ENCODE measurements at places on chromosomes 3 and 15.

- DNase-seq: no peak
Observed at GRCh38 chr3:1091286-1091685, 1.5 kb upstream of the CNTN6 start.

DNA sequence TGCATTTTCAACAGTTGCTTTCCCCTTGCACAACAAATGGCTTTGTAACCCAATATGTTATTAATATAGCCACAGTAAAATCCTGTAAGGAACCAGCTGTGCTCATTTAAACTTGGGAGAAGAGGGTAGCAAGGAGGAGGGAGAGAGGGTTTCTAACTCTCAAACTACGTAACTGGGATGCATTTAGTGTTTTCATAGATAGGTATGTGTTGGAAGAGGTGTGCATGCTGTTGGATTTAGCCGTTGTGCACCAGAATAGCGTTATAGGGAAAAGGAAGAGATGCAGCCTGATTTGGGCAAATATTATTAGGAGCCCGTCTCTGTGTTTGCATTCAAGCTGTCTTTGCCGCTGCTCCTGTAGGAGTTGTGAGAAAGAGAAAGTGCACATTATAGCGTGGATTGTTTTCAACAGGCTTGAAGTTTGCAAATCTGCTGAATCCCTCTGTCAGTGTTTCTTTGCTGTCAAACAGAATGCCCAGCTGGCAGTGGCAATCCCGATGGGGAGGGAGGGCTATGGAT, 39.4 kb downstream of the ARPP21 start:
- no peak for DNase-seq

GRCh38 chr15:53447053-53447574, 312.3 kb downstream of the WDR72 start:
- DNase-seq: no peak

GRCh38 chr3:100072326-100073048, 41.8 kb downstream of the FILIP1L start:
- DNase-seq: no peak

- DNase-seq: no peak
Observed at GRCh38 chr3:51974277-51974962, 444 bp upstream of the ABHD14A start.

GRCh38 chr3:171195686-171196085, 169.2 kb upstream of the SLC2A2 start:
- DNase-seq: no peak

- DNase-seq: peak; percentile 81
Observed at GRCh38 chr3:50388016-50388719, 28.8 kb upstream of the TMEM115 start.

DNA sequence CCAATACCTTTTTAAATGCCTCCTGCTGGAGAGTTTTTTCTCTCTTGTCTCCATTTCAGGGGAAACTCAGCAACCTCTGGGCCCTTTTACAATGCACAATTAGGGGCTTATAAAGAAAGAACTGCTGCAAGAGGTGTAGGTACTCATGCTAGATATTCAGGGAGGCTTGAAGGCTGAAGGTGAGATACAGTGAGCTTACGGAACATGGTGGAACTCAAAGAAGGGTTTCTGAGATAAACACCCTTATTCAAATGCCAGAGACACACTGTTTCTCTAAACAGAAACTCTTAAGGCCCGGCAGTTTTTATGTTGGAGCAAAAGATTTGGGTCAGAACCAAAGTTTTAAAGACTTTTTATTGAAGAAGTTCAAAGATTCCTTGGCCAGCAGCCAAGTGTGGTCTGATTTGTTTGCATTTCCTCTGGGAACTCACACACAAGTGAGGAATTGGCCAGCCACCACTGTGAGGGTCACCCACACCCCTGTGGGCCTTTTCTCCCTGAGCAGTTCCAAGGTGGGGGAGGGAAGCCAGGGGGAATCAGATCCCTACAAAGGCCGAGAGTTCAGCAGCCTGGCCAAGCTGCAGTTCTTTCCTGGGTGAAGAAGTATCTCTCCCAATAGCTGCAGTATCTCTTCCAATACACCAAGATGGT, 47.8 kb downstream of the TNFAIP8L3 start:
- no peak for DNase-seq

DNA sequence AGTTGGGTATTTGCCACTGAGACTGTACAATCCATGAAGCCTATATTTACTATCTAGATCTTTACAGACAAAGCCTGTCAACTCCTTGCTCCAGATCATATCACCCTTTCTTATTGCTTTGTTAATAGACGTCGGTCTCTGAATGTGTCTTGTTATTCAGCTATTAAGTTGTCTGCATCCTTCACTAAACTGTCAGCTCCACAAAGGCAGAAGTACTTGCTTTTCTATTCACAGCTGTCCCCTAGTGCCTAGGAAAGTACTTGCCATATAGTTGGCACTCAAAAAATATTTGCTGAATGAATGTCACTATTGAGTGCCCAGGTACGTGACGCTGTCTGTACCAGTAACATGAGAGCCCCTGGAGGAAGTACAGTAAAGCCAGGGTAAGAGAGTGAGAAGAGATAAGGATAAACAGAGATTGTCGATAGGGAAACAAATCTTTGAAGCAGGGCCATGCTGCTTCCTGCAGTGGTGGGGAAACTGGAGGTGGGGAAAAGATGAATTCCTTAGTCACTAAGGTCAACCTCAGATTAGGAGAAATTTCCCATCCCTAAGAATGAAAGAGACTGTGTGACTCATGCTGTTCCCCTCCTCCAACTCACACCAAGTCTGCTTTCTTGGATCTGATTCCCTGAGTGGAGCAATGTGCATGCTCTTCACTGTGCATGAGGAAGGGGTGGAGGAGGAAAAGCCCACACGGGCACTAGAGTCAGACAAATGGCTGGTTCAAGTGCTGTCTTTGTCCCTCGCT, 36.3 kb downstream of the PRICKLE2 start:
- no peak for DNase-seq

GRCh38 chr3:17466028-17466427, 276.4 kb downstream of the TBC1D5 start:
- no peak for DNase-seq

GRCh38 chr3:187017511-187018230, 87.3 kb downstream of the ST6GAL1 start:
- no peak for DNase-seq

DNA sequence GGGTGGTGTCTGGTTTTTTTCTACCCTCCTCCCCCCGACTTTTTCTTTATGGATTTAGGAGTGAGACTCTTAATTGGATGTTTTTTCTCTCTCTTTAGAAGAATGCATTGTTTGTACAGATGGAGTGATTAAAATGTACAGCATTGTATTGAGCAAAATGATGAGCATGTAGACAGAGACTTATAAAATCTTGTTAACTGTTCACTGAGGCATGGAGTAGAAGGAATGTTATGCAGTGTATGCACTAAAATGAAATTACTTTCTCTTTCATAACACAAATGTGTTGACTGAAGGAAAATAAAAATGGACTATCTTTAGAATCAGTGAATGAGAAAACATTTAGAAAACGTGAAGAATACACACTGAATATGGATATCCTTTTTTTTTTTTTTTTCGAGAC, 39.8 kb downstream of the ZFAND6 start:
- no peak for DNase-seq

GRCh38 chr3:58526515-58526957, 10.5 kb downstream of the ACOX2 start:
- DNase-seq: no peak

DNA sequence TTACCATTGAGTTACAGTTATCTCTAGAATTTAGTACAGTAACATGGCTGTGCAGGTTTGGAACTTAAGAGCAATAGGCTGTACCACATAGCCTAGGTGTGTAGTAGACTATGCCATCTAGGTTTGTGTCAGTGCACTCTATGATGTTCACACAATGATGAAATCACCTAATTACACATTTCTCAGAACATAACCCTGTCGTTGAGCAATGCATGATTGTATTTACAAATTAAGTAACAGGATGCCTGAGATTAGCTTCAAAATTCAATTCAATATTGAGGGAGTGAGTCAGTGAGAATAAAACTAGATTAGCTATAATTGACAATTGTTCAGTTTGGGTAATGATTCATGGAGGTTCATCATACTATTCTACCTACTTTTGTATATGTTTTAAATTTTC, 633.8 kb downstream of the IGSF11 start:
- no peak for DNase-seq

GRCh38 chr3:48716508-48716981, 476 bp downstream of the IP6K2 start:
- DNase-seq: no peak

- DNase-seq: no peak
Observed at GRCh38 chr3:59288951-59289350, 239.1 kb upstream of the CFAP20DC start.

GRCh38 chr3:181712553-181713279, 991 bp downstream of the SOX2 start:
- peak; percentile 48 for DNase-seq

DNA sequence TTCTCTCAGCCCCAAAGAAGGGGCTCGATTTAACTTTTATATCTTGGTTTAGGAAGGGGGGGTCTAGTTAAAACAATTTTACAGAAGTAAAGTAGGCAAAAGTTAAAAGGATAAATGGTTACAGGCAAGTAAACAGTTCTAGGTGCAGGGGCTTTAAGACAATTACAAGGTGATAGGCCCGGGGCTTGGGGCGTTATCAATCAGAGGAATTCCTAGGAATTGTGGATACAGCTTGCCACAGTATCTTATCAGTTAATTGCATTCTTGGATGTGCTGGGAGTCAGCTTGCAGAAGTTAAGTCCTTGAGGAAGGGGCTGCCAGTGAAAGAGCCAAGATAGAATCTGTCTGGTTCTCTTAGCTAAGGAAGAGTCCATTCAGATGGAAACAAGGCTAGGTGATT, 52.7 kb downstream of the NSMCE3 start:
- DNase-seq: no peak

DNA sequence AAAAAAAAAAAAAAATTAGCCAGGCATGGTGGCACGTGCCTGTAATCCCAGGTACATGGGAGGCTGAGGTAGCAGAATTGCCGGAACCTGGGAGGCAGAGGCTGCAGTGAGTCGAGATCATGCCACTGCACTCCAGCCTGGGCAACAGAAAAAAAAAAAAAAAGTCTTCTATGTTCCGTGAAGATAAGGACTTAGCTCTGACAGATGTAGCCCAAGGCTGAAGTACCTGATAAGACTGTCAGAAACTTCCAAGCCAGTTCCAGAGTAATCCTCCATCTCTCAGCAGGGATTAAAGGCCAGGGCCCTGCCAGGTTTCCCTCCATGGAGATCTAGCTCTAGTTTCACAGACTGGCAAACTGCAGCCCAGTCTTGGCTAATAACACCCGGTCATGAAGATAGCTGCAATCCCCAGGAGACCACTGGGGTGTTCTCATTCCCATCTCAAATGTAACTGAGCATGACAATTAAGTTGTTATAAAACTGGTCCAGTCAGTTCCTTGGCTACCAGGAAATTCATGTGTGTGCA, 8.5 kb downstream of the CDCP1 start:
- DNase-seq: peak; percentile 14

Measured in WERI-Rb-1 (cell line).